ENCODE measurements at places on chromosomes 1 and 21.

DNA sequence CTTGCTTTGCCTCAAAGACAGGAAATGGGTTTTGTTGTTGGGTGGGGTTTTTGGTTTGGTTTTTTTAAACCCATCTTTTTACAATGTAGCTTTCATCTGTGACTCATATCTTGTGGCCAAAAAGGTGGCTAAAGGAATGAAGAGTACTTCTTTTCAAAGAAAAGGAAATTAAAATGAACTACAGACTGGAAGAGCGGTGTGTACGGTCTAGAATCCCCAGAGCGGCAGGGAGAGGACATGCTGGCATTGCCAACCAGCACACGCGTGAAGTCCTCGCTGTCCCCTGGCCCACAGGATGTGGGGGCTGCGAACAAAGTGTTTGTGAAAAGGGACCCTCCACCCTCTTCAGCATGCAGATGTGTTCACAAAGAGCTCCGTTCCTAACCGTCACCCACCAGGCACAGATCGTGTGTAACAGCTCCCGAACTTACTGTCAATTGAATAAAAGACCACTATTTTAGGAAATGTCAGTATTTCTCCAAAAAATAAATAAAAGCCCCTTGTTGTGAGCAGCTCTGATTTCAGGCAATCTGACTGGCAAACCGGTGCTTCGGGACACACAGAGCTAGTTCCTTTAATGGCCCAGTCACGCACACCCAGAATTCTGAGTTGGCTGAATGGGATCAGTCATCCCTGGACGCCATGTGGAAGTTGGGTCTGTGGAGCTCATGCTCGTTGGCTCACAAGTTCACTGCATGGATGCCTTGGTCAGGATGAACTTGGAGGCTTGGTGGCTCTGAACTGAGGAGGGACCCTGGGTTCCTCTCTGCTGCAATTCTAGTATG is 602.9 kb downstream of the NPHP4 start:
- DNase-seq: no peak

DNA sequence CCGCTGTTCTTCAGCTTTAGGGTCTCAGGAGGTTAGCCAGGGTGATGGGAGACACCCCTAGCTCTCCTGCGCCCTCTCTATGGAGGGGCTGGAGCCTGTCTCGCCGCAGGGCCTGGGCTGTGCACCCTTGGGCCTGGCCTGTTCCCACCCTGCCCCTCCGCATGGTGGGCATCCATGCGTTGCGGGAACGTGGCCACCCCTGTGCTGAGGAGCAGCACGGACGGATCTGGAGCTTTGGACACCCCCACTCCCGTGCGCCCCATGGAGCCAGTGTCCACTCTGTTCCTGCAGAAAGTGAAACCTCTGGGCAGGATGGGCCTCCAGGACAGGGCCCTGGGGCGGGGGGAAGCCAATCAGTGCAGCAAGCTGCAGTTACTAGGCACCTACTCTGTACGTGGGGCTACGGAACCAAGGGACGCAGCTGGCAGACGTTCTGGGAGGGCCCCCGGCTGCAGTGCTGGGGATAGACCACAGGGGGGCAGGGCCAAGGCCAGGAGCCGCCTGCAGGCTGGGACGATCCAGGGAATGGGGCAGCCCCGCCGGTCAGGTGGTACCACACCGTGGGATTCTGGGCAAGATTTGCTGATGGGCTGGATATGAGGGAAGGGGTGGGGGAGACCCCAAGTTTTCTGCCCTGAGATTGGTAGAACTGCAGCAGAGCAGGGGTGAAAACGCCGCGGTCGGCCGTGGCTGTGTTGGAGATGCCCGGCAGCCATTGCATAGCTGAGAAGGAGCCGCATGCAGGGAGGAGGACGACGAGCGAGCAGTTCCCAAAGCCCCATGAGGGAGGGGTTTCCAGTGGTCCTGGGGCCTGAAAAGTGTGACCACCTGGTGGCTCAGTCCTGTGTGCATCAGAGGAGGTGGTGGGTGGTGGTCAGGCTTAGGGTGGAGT is 43.3 kb downstream of the TP73 start:
- peak; percentile 70 for DNase-seq

DNA sequence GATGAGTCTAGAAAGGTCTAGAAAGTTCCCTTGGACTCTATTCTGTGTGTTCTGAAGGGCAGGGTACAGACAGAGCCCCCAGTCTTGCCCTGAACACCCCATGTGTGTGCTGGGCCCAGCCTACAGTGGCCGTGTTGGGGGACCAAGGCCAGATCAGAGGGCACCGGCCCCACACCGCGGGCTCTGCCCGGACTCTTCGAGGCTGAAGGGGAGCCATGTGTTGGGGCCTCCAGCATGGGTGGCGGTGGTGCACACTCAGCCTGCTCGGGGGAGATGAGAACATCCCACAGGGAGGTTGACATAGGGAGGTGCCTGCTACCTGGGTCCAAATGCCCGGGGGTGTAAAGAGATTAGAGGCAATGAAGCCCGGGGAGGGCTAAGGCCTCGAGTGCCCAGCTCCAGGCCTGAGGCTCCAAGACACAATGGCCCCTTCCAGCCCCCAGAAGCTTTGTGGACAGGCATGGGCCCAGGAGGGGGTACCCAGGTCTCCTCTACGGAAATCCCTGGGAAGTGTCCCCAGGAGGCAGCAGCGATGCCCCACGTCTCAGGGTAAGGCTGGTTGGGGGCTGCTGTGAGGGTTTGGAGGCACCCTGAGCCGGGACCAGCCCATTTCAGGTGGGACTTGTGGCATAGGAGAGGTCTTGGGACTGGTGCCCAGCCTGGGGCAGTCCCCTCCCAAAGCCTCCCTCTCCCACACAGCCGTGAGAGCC is 12.1 kb downstream of the ARHGEF16 start:
- DNase-seq: no peak

- no peak for DNase-seq
These were observed 8.3 kb downstream of the MCOLN2 start for GRCh38 chr1:84988588-84988987.

DNA sequence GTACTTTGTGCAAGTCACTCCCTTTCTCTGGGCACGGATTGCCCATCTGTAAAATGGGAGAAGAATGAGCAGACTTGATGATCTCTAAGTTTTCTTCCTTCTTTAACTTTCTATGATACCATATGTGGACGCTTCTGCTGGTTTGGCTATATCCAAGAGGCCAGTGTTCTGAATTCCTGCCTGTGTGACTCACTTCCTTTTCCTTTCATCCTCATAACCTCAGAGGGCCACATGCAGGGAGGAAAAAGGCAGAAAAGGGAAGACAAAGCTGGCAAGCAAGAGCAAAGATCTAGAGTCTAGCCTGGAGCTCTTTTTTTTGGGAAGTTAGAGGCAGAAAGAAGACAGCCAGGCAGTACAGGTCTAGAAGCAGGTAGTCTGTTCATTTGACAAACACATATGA is 151.2 kb downstream of the OMA1 start:
- DNase-seq: no peak

GRCh38 chr1:156951371-156951770 is 30.9 kb downstream of the LRRC71 start:
- no peak for DNase-seq

DNA sequence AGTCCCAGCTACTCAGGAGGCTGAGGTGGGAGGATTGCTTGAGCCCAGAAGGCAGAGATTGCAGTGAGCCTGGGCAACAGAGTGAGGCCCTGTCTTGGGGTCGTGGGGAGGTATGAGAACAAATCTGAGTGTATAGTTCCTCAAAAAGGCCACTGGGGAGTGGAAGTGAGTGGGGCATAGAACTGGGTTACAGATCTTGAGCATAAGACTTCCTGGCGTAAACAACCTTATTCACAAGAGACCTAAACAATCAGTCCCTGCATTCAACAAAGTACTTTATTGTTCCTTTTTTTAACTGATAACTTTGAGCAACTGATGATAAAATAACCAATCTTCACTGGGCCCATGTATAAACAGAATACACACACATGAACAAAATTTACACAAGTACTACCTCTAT is 72.7 kb upstream of the MUTYH start:
- no peak for DNase-seq

DNA sequence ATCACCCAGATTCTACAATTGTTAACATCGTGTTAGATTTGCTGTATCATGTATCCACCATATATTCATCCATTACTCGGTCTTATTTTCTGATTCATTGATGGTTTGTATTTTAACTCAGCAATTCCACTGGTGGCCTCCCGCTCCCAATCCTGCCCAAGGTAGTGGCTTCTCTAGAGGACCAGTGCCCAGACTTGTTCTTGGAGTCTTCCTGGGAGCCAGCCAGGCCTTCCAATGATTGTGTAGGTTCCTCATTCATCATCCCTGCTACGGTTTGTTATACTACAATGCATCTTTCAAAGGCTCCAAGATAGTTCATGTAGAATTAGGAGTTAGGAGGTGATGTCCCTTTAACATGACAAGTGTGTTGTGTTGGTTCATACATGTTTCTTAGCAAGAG is 451.1 kb downstream of the SETD4 start:
- DNase-seq: no peak

- DNase-seq: no peak
These were observed 177.2 kb downstream of the PLPPR4 start for GRCh38 chr1:99441299-99442095.

GRCh38 chr1:40652979-40653378 is 12.5 kb downstream of the RIMS3 start:
- no peak for DNase-seq

DNA sequence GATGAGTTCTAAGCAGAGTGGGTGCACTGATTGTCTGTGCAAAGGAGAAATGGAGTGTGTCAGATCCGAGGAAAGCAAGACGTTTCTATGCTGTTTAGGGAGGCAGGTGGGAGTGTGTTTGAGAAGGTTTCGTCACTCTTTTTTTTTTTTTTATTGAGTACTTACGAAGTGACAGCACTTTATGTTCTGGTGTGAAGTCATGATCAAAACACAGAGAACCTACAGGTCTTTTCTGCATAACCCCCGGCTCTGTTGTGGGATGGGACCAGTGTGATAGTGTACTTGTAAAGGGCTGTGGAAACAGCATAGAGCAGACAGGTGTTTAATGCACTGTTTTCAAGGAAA is 26.7 kb downstream of the MIA3 start:
- DNase-seq: no peak

DNA sequence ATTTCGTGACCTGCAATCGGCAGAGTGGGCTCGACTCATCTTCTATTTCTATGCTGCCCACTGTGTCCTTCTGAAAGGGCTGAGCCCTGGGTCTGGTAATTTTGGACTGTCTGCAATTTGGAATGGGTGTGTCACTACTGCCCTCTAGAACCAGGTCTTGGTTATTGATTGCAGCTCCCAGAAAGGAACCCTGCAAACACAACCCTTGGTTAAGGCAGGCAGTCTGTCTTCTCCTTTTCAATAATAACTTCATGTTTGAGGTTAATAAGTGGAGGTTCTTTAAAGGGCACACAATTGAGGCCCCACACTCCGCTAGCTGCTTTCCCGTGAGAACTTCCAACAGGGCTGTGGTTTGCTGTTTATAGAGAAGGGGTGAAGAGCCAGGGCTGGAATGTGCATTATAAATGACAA is 79.9 kb upstream of the LYST start:
- DNase-seq: no peak

GRCh38 chr1:28773105-28773504 is 36.4 kb downstream of the YTHDF2 start:
- no peak for DNase-seq

DNA sequence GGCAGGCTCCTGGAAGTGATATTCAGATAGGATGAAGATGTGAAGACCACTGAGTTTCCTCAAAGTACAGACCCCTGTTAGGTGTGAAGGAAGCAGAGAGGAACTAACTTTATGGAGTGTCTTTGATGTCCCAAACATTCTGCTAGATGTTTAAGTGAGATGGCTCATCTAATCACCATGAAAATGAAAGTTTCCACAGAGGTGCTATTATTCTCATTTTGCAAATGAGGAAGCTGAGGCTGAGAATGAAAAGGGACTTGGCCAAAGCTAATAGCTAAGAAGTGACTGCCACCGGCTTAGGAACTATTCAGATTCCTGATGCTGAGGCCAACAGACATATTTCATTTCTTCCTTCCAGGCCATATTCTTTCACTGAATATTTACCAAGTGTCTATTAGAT is 45.9 kb upstream of the WLS start:
- no peak for DNase-seq

- DNase-seq: no peak
These were observed 29.4 kb upstream of the TMPRSS2 start for GRCh38 chr21:41537356-41537755.

GRCh38 chr1:47753808-47754207 is 243.4 kb downstream of the TRABD2B start:
- no peak for DNase-seq

GRCh38 chr21:38498057-38498833 is at the start of gene ERG:
Gene ERG, minus strand, starts transcription at chr21:38498477. Its CDS starts 97 bp downstream, at chr21:38498380.
- no peak for DNase-seq

DNA sequence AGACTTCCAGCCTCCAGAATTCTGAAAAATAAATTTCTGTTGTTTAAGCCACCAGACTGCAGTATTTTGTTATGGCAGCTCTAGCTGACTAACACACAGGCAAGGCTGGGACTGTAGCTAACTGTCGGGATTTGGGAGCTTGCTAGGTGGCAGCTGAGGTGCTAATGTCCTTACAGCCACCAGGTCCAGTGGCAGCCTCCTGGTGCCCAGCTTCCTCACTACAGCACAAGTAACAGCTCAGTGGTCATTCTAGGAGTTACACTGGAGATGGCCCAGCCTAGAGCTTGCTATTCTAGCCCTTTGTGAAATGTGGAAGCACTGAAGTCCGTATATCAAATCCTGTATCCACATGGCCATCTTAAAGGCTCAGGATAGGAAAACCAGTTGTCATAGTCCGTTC is 4.3 kb upstream of the C1orf115 start:
- peak; percentile 38 for DNase-seq

DNA sequence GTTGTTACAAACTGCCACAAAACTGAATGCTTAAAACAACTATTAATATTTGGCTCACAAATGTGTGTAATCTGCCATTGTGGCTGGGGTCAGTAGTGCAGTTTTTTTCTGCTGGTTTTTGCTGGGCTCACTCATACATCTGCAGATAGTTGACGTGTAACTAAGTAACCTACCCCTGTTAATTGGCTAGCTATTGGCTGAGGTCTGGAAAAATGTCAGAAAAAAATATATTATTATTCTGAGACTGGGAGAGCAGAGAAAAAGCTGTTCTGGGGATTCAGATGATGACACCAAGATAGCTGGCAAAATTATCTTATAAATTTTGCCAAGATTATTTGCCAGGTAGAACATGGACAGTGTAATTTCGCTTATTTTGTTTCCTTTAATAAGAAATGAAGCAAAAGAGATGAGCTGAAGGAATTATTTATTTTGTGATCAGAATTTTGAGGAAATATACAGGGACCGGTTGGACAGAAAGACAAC is 616.1 kb upstream of the ADAMTS5 start:
- no peak for DNase-seq

DNA sequence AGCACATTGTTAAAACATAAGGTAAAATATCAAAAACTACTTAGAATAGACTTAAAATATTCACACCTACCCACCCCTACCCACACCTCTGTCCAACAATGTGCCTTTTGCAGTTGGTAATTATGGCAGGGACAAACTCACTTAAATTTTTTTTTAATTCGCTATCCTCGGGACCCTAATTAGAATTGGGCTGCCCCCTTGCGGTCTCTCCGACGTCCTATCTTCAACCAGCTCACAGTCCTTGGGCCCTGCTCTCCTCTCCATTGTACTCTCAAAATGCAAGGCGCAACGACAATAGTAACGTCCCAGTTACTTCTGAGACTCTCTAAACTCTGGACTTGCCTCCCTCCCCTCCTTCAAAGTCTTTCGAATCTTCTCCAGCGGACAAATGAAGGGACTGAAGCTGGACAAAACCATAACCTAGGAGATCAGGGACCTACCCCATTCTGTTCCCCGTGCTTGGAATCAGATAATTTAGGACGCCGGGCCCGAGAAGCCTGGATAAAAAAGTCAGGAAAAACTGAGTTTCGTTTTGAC is 1.1 kb upstream of the CIART start:
- DNase-seq: peak; percentile 88

- no peak for DNase-seq
These were observed 2.4 kb upstream of the ABL2 start for GRCh38 chr1:179231923-179232322.

Measured in WERI-Rb-1 (cell line).